OCI-LY7 (cell line): ENCODE measurements at places on chromosomes 1 and 21. TPM values are rescaled to one million over a fixed set of nuclear protein-coding genes. Genes with fewer than 3 reads are reported as not detected.
A peak's percentile ranks its signal among the peaks of the same experiment; 100 is the strongest.

GRCh38 chr1:194846488-194846887 lies 1660.1 kb upstream of the B3GALT2 start:
- no peak for DNase-seq

DNA sequence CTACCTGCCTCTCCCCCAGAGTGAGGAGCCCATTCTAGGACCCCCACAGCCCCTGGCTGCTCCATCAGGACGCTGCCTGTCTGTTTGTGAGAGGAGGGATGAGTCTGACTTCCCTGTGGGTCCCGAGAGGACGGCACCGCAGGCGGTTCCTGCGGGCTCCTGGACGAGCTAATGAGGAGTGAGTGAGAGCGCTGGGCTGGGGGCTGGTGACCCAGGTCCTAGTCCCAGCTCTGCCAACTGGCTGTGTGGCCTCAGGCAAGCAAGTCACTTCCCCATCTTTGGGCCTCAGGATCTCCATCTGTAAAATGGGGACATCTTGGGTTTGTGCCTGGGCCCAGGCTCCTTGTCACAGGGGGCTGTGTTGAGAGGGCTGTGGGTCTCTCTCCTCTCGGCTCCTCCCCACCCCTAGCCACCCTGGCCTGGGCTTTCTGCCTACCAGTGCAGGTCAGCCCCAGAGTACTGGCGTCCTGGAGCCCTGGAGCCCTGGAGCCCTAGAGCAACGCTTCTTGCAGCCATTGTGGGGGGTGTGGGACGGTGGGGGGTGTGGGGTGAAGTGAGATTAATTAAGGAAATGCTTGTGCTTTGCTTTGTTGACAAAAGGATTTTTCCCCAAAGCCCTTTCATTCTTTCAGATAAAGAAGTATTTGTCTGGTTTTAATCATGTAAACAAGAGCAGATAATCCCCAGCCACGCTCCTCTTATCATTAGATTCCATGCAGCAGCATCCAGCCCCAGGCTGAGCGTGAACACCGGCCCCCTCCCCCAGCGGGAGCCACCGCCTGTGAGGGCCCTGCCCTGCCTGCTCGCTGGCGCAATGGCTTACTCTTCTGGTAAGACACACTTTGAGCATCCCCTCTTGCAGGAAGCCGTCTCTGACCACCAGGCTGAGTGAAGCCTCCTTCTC lies 26.8 kb downstream of the SLC1A7 start:
- no peak for DNase-seq

- DNase-seq, result no peak
Measured at GRCh38 chr1:24594328-24594598, 38.4 kb downstream of the NCMAP start.

DNA sequence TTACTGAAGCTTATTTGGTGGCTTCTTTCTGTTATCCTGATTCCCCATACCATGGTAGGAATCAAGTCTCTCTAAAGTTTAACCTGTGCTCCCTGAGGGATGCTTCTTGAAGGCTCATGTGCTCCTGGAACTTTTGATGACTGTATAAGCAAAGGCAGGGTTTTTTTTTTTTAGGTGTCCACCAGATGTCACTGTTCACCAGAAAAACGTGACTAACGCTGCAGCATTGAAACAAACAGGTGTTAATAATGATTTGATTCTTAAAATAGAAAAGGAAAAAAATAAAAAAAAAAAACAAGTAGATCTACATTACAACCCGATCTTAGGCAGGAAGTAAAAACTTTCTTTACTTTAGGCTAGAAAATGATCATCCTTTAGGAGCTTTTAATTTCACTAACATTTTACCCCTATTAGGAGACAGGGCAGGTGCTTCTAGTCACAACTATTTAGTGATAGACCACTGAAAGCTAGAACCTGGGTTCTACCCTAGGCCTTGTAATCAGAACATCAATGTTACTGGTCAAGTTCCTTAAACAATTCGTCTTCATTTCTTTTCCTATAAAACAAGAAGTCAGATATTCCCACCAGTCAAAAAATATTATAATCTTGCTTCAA lies 223.0 kb downstream of the PLA2G4A start:
- DNase-seq, result peak; percentile 63

LCE7A gene
- total RNA-seq, result not detected in 2 replicates

GRCh38 chr1:96492236-96492635 lies 229.3 kb upstream of the PTBP2 start:
- no peak for DNase-seq

GRCh38 chr21:41483415-41483814 lies 24.5 kb downstream of the TMPRSS2 start:
- no peak for DNase-seq

DNA sequence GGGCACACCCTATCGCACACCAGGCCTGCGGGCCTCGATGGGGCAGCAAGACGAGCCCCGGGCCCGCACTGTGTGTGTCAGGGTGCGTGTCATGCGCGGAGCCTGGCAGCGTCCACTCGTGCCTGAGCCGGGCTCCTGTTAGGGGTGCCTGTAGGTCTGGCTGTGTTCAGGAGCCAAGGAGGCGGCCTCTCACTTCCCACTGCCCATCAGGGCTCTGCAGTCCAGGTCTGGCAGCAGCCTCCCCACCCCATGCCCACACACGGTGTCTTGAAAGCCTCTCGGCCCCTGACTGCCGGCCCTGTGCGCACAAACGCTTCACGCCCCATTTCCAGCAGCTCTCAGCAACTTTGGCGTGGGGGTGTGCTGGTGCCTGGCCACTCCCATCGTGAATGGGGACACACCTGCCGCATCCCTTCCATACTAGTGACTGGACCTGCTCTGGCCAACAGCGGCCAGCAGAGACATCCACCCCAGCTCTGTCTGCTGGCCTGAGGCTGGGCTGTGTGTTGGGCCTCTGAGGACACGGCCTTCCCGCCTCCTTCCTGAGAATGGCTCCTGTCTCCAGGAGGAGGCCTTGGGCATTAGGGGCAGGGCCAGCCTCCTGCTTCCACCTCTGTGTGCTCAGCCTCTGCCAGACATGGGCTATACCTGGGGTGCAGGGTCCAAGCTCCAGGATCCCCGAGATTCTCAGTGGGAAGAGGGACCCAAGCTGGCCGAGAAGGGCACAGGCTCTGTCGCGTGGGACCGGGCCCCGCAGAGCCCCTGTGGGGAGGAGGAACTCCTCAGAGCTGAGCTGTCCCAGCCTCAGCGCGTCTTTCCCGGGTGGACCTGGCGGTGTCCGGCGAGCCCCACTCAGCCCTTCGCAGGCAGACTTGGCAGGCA lies 41.8 kb upstream of the ACTRT2 start:
- no peak for DNase-seq

GRCh38 chr1:202624781-202625108 lies 85.5 kb downstream of the SYT2 start:
- no peak for DNase-seq
